ENCODE measurements at places on chromosomes 7 and 10. TPM values are rescaled to one million over a fixed set of nuclear protein-coding genes. Genes with fewer than 3 reads are reported as not detected.

The PBLD gene
- 93.8 TPM for polyA plus RNA-seq

DNA sequence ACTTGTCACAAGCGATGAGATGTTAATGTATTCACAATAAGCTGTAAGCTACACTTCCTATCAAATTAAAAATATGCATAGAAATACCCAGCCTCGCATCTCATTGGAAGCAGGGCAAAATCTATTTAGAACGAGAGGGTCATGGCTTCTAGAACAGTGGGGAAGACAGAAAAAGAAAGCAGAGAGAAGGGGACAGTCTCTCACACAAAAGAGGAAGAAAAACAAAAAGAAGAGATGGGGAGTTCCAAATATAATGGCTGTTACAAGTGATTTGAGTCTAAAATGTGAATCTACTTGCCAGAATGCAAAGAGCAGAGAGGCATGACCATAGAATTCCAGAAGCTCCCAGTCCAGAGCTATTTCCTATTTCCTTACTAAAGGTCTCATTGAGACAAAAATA is 13.8 kb downstream of the LRRN3 start:
- DNase-seq: no peak

DNA sequence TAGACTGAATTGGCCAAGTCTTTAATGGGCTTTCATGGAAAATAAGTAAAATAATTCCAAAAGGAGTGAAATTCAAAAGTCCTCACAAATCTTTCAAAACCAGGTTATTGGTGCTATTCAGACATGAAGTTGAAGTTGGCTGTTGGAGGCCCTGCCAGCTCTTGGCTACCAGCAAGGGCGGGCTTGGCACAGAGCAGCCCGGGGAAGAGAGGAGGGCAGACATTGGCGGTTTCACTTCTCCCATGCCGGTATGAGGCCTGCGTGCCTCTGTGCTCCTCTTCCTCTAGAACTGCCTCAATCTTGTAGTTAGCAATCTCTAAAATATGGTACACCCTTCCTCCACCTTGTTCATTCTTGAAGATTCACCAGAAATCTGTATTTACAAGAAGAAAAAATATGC is 16.4 kb upstream of the NPS start:
- no peak for DNase-seq

The ANK3 gene
- 172 TPM for polyA plus RNA-seq

DNA sequence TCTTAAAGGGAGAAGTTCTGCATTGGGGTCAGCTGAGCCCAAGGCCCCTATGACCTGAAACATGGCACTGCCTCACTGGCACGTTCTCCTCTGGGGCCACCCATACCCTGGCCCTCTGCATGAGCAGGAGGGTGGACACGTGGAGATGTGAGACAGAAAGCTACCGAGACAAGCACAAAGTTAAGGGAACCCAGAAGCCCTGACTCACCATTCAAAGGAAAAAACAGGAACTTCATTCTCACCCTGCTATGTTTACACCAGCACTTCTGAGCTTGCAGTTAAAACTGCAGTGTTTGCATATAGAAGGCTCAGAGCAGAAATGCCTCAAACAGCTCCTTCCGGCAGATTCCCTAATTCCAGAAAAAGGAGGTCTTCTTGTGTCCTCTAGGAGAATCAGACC is 41.7 kb downstream of the DENND11 start:
- DNase-seq: no peak

DNA sequence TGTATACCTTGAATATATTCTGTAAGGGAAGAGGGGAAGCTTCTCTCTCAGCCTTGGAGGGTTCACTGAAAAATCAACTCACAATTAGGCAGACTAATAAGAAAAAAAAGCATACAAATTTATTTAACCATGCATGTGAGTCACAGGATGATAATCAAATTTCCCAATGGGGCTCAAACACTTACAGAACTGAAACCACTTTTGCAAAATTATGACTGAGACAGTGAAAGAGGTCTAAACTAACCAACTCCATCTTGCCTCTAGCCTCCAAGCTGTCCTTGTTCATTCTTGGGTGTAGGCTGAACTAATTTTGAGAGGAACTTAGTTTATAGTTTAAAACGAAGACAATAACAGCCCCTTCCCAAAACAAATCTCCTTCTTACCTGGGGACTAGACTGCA is 618.3 kb upstream of the AUTS2 start:
- DNase-seq: no peak

- no peak for DNase-seq
These were observed 6.7 kb downstream of the ZCCHC24 start for GRCh38 chr10:79438699-79439085.

The IL15RA gene
- 1.8 TPM for polyA plus RNA-seq
